ENCODE measurements at places on chromosomes 4 and X.
A peak's percentile ranks its signal among the peaks of the same experiment; 100 is the strongest.

DNA sequence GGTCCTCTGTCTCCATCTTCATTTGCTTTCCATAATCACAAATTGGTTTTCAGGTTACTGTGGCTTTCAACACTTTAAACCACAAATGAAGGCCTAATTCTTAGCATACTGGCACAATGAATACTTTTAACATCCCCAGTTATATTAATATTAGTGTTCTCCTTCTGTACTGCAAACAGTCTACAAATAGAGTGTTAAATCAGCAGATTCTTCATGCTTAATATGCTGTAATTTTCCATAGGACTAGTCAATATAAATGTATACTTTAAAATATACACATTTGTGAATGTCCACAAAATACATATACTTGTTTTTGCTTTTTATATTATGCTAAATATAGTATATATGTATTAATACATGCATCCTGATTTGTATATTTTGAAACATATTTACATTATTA lies 72.6 kb downstream of the SH3RF1 start:
- DNase-seq: no peak

- no peak for DNase-seq
Observed at GRCh38 chr4:1730532-1731135, 9.3 kb downstream of the TACC3 start.

GRCh38 chr4:182531555-182532162 lies 288.5 kb downstream of the TENM3 start:
- no peak for DNase-seq

- no peak for DNase-seq
Observed at GRCh38 chr4:153023692-153024394, 87.7 kb downstream of the FHDC1 start.

- no peak for DNase-seq
Observed at GRCh38 chr4:147862043-147862692, 130.3 kb downstream of the ARHGAP10 start.

DNA sequence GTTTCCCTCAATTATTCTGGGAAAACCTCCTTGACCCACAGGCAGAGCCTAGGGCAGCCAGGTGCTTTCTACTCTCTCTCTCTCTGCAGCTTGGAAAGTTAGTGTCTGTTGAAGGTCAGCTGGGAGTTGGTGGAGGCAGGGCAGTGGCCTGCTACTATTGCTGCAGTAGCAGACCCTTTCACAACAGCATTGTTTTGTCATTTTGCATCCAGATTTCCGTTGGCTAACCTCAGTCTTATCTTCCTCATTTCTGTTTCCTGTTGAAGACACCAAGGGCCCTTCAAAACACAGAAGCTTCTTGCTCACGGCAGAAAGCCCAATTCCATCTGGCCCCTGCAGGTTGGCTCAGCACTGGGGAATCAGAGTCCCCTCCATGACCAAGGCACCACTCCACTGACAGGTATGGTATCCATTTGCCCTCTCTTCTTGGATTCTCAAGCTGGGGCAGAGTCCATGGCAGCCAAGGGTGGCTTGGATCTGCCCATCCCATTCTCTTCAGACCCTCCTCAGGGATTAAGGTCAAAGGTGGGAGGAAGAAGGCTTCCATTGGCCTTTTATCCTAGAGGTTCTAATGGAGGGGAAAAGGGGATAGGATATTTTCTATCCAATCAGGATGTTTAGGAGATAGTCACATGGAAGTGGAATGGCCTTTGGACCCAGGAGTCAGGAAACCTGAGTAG lies 24.6 kb downstream of the VSIG4 start:
- no peak for DNase-seq

- DNase-seq: no peak
Observed at GRCh38 chrX:63930140-63930539, 145.1 kb upstream of the ARHGEF9 start.

DNA sequence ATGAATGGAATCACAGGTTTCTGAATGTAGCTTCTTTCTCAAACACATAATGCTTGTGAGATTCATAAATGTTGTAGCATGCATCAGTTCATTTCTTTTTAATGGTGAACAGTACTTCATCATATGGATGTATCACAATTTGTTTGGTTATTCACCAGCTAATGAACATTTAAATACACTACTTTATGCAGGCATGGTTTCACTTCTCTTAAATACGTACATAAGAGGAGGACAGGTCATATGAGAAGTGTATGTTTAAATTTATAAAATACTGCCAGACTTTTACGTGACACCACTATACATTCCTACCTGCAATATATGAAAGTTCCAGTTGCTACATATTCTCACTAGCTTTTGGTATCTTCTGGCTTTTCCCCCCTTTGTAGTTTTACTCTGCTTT lies 65.4 kb downstream of the ANKRD17 start:
- no peak for DNase-seq

DNA sequence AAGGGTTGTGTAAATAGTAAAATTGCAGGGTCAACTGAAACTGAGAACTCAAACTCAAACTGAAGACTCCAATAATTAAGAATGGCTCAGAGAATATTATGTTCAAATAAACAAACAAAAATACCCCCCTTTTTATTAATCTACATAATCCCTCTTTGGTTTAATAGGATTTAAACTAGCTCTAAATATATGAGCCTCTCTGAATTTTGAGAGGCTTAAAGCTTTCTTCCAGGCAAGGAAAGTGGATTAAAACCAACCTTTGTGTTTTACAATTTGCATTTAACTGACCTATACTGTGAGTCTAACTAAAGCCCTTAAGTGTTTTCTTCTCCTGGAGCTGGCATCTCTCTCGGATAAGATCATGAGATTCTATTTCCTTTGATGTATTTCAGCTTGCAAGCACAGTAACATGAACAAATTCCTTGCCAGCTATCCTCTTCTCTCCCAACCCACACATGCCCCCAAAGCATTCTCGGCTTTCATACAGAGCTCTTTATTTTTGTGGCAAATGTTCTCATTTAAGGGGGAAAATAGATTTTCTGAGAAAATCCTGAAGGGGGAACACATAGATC lies 1310.8 kb upstream of the AGA start:
- no peak for DNase-seq

DNA sequence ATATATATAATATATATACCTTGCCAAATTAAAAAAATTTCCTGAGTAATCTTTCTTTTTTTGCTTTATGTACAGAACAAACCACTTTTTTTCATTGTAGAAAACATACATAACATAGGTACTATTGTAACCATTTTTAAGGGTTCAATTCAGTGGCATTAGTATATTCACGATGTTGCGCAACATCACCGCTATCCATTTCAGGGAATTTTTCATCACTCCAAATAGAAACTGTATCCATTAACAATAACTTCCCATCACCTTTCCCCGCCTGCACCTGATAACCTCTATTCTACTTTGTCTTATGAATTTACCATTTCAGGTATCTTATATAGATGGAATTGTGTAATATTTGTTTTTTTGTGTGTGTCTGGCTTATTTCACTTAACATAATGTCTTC lies 124.7 kb downstream of the MGST2 start:
- DNase-seq: no peak

GRCh38 chr4:55348466-55348865 lies 2.4 kb downstream of the SRD5A3 start:
- DNase-seq: no peak

DNA sequence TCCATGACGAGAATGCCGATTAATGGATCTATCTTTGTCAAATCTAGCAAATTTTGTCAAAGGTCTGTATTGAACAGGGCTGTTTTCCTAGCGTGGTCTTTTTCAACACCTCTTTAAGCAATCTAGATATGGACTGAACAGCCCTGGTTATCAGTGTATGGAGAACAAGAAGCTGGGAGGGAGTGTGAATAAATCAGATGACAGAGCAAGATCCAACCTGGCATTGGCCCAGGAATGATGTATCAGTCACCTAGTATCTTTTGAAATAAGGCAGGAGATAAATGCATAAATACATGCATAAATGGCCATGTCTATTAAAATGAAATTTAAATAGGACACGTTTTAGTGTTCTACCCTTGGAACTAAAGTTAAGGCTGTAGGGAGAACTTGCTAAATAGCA lies 15.7 kb upstream of the AP1S2 start:
- no peak for DNase-seq

- DNase-seq: no peak
Observed at GRCh38 chr4:73944061-73944875, 37.6 kb downstream of the PF4 start.

DNA sequence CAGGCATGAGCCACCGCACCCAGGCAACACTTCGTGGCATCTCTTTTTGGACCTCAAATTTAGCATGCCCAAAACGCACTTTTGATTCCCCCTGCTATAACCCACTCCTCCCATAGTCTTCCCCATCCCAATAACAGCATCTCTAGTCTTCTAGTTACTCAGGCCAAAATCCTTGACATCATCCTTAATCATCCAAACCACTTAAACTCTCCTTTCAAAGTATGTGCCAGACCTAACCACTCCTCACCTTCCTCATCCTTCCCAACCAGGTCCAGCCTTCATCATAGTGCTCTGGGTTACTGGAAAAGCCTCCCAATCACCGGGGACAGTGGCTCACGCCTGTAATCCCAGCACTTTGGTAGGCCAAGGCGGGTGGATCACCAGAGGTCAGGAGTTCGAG lies 41.9 kb downstream of the AFAP1 start:
- no peak for DNase-seq

GRCh38 chr4:37978248-37978924 lies 18.2 kb downstream of the PTTG2 start:
- DNase-seq: no peak

GRCh38 chr4:2886161-2886560 lies 42.5 kb downstream of the ADD1 start:
- no peak for DNase-seq

GRCh38 chrX:119516157-119516702 lies 48.0 kb downstream of the SLC25A5 start:
- peak; percentile 43 for DNase-seq

- no peak for DNase-seq
Observed at GRCh38 chr4:168761066-168761465, 249.0 kb downstream of the CBR4 start.

- no peak for DNase-seq
Observed at GRCh38 chr4:101993002-101993841, 202.7 kb downstream of the BANK1 start.

- DNase-seq: no peak
Observed at GRCh38 chr4:89610236-89610635, 226.7 kb downstream of the SNCA start.

DNA sequence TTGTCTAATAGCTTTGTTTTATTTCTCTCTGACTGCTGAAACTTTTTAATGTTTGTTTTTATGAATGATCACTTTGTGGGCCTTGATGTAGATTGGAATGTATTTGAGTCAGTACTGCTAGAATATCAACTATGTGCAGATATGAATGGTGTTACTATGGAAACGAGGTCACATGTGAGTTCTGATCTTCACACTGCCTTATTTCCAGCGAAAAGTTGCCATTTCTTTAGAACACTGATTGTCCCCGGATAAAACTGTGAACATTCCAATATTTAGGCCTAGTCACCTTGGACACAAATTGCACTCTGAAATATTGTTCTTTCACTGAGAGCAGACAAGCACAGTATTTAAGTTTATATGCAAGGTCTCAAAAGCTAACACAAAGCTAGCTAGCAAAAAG lies 27.2 kb upstream of the MAGED1 start:
- DNase-seq: no peak

GRCh38 chr4:106273831-106274230 lies 42.2 kb downstream of the TBCK start:
- no peak for DNase-seq

DNA sequence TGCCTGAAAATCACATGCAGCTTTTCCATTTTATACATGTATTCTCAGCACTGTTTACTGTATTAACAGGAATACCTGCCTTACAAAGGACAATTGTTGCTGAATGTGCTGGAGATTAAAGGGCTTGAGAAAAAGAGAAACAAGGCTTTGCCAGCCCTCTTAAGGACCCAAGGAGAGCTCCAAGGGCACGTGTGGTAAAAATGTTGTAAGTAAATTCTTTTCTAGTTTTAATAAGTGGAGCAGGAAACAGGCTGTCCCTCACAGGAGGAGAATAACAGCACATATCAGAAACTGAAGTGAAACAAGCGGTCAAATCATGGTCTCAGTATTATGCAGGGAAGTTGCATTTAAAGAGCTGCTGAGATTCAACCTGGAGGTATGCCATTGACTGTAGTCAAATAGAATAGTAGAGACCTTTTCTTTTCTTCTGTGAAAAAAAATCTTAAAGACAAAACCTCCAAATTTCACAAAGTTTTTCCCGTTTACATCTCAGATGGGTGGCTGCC lies 18.5 kb downstream of the IGFBP7 start:
- DNase-seq: no peak

- no peak for DNase-seq
Observed at GRCh38 chr4:186137196-186137794, 32.8 kb downstream of the FAM149A start.

DNA sequence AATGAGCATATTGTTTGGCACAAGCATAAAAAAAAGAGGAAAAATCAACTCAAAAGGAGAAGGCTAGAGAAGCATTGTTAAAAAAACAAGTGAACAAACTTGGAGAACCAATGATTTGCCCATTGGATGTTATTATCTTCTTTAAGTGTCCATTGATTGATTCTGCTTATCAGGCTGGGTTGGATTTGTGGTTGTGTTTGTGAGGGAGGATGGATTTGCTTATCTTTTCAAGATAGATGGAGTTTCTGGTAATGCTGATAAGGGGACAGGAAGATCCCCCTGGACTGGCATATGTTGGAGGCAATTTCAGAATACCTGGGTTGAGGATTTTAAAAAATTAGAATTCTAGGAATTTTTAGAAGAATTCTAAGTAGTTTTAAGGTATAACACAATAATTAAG lies 41.8 kb upstream of the TMEM192 start:
- DNase-seq: no peak

GRCh38 chr4:99090481-99091215 lies 2.1 kb upstream of the ADH5 start:
- no peak for DNase-seq

- DNase-seq: no peak
Observed at GRCh38 chrX:1289535-1289934, 20.9 kb downstream of the CSF2RA start.

DNA sequence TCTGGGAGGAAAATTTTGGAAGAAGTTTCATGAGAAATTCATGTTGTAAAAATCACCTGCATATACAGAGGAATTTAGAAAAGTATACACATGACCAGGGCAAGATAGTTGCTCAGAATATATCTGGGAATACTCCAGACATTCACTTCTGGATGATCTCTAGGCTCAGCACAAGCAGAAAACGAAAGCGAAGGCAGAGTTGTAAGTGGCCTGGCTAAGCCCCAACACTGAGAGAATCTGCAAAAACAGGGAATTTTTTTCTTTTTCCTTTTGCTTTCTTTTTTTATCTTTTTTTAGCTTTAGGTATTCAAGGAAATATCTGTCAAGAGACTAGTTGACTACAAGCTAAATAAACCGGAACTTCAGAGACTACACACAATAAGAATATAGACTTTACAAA lies 207.2 kb downstream of the FGF13 start:
- DNase-seq: no peak

GRCh38 chr4:3188118-3188517 lies 60.8 kb upstream of the MSANTD1 start:
- no peak for DNase-seq

- no peak for DNase-seq
Observed at GRCh38 chr4:142960867-142961644, 115.0 kb upstream of the INPP4B start.

DNA sequence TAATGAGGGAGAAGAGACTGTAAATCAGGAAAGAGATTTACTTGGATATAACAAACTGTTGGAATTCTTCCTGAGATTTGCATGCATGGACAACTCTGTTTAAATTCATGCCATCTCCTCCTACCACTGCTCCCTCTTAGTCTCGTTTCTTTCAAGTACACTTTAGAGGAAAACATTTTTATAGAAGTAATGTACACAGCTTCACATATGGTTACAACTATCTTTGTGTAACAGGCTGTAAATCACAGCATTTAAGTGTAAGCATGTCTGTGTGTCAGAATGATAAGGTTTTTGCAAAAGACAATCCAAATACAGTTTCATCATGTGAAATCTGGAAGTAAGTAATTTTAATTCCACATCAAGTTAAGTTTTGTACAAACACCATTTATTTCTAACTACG lies 21.5 kb upstream of the ENPEP start:
- DNase-seq: no peak
